ENCODE measurements at places on chromosomes 4 and X. TPM values are rescaled to one million over a fixed set of nuclear protein-coding genes. Genes with fewer than 3 reads are reported as not detected.

NALF2 gene
- under 0.01 TPM for total RNA-seq

PHKA2 gene
- 36.6 TPM for total RNA-seq

BEND2 gene
- total RNA-seq = under 0.01 TPM

TCEAL9 gene
- 4.0 TPM for total RNA-seq

GRCh38 chrX:31266203-31267076 is 194.6 kb upstream of the FTHL17 start:
- DNase-seq = no peak

- no peak for DNase-seq
These were observed 167.2 kb downstream of the STK32B start for GRCh38 chr4:5218376-5219069.

DNA sequence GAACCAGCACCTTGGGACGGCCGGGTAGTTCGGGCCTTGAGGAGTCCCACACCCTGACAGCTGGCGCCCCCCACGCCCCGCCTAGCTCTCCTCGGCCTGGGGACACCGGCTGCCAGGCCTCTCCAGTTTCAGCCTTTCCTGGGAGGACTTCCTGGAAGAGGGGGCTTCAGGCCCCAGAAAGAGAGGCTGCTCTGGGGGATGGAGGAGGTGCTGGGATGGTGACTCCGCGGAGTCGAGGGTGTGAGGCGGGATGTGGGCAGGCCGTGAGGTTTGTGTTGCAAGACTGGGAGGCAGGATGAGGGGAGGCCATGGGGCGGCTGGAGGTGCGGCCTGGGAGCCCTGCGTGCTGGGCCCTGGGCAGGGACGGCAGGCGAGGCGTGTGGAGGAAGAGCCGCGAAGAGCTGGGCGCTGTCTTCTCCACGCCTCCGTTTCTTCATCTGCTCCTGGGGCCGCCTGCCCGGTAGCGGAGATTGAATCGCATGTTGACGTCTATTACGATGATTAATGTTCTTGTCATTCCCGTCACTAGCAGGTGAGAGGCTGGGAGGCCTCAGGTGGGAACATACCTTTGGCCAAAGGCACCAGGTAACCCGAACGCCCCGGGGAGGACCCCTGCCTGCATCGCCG is 918 bp upstream of the FGFRL1 start:
- peak; percentile 49 for DNase-seq

DNA sequence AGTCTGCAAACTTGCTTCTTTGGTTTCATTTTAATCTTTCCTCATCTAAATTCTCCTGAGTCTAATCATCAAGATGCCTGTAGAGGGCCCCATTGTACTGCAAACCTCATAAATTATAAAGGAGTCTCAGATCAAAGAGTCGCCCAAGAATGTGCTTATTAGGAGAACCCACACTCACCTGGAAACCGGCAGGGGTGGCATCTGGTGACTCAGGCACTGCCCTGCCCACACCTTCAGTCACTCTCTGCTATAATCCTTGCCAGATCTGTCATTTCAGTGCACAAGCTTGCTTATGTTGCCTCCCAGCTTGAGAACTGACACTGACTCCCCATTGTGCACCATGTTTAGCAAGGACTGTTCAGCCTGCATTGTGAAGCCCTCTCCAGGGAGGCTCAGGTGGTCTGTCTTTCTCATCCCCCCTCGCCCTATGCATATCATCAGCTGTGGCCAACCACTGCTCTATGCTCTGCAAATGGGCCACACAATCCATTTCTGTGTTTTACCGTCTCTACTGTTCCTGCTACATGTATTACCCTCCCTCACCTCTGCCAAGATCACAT is 12.4 kb downstream of the EPGN start:
- peak; percentile 84 for DNase-seq

- no peak for DNase-seq
These were observed 11.7 kb upstream of the IL21 start for GRCh38 chr4:122632396-122633143.

GRCh38 chr4:106850691-106851090 is 185.4 kb downstream of the DKK2 start:
- no peak for DNase-seq

GRCh38 chr4:153497091-153497531 is 31.0 kb downstream of the TMEM131L start:
- DNase-seq = peak; percentile 35

GRCh38 chrX:153333266-153333665 is 687 bp upstream of the ZNF275 start:
- no peak for DNase-seq

DNA sequence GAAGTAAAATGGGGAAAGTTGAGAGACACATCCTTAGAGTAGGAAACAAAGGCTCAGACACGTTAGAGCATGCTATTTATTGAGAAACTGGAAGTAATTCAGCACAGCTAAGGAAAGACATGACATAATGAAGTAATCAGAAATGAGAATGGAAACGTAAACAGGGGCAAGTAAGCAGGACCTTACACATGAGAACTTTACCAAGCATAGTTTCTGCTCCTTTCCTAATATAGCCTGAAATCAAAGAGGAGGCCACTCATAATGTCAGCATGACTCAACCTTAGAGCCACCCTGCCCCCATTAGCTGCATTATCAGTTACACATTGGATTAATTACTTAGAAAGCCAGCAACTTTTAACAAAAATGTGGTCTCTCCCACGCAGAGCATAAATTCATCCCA is 558.3 kb upstream of the GRIA3 start:
- no peak for DNase-seq

GRCh38 chr4:70405765-70406164 is 8.0 kb downstream of the OPRPN start:
- no peak for DNase-seq

DNA sequence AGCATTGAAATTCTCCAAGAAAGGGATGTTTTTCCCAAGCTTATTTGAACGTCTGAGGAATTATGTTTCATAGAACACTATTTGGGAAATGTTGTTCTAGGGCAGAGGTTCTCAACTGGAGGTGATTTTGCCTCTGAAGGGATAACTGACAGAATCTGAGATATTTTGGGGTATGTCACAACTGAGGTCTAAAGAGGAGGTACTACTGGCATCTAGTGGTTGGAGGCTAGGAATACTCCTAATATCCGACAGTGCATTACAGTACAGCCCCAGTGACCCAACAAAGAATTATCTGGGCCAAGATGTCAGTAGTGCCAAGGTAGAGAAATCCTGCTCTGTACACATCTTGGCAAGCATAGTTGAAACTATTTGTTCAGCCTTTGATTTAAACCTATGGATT is 6.4 kb downstream of the HSPA4L start:
- DNase-seq = no peak

All from hematopoietic multipotent progenitor cell (in vitro differentiated cells).